ENCODE measurements at places on chromosomes 12 and 14.

- DNase-seq = peak; percentile 64
Observed at GRCh38 chr14:64681796-64682710, 22.2 kb upstream of the PLEKHG3 start.

DNA sequence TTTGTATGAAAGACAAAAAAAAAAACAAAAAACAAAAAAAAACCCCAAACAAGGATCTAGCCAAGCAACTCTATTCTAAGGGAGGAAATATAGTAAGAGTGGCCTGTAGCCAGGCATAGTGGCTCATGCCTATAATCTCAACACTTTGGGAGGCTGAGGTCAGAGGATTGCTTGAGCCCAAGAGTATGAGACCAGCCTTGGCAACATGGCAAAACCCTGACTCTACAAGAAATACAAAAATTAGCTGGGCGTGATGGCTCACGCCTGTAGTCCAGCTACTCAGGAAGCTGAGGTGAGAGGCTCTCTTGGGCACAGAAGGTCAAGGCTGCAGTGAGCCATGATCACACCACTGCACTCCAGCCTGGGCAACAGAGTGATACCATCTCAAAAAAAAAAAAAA lies 47.9 kb downstream of the TMEM117 start:
- no peak for DNase-seq

- no peak for DNase-seq
Observed at GRCh38 chr14:60845523-60845922, 111.0 kb downstream of the MNAT1 start.

- DNase-seq = peak; percentile 26
Observed at GRCh38 chr12:24226745-24227350, 277.4 kb upstream of the SOX5 start.

DNA sequence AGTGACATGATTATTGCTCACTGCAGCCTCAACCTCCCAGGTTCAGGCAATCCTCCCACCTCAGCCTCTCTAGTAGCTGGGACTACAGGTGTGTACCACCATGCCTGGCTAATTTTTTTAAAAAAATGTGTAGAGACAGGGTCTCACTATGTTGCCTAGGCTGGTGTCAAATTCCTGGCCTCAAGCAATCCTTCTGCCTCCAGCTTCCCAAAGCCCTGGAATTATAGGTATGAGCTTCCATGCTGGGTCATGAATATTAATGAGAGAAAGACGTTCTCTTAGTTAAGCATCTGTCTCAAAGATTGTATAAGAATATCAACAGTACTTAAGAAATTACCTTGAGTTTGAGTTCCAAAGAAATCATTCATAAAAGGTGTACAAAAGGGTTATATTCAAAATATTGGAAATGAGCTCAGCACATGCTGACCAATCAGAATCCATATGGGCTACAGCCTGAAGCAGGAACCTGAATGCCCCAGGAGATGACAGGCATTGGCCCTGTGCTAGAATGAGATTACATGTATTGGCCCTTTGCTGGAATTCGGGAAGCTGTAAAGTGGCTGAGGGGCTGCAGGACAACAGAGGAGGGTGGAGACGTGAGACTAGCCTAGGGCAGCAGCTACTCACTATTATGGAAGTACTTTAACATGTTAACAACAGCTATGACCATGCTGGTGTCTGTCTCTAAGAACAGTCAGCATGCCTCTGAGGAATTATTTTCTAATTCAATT lies 157.0 kb upstream of the CPNE8 start:
- no peak for DNase-seq

- no peak for DNase-seq
Observed at GRCh38 chr12:26361964-26362363, 166.6 kb downstream of the SSPN start.

DNA sequence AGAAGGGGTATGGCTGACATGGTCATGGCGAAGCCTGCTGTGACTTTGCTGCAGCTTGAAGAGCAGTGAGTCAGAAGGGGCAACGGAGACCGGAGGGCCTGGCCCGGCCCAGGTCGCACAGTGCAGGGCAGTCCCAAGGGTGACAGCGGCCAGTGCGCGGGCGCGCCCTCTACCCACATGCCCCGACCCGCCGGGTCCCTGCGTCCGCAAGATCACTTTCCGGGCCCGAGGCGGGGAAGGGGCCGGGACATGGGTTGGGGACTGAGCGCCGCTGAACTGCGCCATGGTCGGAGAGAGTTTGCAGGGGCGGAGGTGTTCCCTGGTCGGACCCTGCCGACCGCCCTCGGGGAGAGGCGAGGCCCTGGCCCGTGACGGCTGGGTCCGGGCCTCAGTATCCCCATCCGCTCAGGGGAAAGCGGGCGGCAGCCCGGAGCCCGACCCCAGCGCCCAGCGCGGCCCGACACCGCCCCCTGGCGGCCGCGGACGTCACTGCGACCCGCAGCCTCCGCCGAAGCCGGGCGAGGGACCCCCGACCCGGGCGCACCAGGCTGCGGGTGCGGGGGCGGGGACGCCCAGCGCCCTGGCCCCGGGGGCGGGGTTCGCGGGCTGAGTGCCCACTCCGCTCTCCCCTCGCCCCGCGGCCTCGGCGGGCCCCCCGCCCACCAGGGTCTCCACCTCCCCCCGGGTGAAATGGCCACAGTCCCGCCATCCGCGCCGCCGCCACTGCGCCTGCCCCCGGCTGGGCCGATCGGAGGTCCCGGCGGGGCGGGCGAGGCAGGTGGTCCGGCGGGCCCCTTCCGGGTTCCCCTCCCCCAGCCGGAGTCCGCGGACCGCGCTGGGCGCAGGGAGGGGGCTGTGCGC lies 7.2 kb upstream of the ANKRD9 start:
- no peak for DNase-seq

DNA sequence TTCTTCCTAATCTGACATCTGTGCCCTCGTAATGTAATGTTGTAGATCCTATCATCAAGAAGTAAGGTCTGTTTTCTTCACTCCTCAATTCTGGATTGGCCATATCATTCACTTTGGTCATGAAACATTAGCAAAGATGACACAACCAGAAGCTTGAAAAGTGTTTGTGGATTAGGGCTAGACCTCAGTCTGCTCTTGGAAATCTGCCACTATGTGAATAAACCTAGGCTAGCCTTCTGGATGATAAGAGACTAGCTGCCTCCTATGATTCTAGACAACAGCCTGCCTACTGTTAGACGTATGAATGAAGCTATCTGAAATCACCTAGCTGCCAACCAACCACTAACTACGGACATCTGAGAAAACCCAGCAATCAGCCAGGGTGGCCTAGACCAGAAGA lies 38.7 kb upstream of the LYZ start:
- DNase-seq = no peak

DNA sequence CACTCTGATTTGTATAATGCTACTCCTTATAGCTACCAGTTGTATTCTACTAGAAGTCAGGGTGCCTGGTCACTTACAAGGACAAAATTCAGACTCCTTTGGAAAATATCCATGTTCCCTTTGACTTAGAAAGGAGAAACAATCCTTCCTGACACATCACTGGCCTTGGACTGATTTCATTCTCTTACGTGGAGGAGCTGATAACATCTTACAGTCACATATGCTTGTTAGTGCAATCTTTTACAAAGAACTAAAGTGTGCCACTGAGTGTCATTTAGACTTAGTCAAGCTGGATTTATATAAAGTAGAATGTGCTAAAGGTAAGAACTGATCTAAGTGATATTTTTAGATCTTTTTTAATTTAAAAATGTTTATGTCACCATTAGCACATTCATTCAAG lies 131.0 kb upstream of the TMTC2 start:
- DNase-seq = no peak

GRCh38 chr12:96343347-96343954 lies 56.8 kb downstream of the CDK17 start:
- DNase-seq = no peak

GRCh38 chr14:22410497-22410896 lies 178.5 kb downstream of the DAD1 start:
- DNase-seq = no peak

- DNase-seq = no peak
Observed at GRCh38 chr14:51008446-51008845, 64.2 kb upstream of the PYGL start.

Measured in thoracic aorta (tissue), 2 donors.